Hypothalamus (tissue), 51 donors: ENCODE measurements at places on chromosomes 3 and 15.

DNA sequence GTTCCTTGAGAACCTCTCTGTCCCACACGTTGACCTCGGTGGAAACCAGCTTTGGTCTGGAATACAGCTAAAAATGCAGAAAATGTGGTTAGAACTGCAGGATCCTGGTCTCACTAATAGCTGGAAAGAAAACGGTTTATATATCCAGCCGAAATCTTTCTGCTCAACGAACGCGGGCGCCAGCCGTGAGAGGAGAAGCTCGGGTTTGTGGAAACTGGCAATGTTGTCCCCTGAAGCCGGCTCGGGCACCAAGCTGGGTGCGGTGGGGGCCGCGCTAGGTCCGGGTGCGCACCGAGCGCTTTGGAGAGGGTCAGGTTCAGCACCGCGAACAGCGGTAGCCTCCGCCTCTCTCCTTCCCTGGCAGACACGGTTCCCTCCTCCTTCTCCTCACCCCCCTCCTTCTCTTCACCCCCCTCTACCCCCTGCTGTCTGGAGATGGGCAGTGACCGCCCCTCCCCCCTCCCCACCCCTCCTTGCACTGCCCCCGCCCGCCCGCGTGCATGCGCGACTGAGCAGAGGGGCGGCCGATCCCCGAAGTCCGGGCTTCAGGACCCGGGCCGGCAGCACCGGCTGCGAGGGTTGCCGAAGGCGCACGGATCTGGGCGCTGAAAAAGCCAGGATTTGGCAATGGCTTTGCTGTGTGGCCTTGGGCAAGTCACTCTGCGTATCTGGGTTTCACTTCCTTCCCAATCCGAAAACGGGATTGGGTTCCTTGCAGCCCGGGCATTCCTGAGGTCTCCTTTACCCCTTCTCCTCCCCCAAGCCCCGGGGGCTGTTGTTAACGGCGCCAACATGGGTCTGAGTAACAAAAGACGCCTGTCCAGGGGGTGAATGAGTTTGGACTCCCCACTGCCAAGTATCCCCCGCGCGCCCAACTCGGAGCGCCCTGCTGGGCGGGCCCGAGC is at the start of gene SKOR1:
Gene SKOR1 (plus strand): TSS at position 534 of the 905 bp plus-strand sequence. CDS start 94 bp downstream, at position 628.
- DNase-seq, result no peak

- DNase-seq, result no peak
Observed at GRCh38 chr15:64693134-64693533, 82.3 kb downstream of the RBPMS2 start.

- no peak for DNase-seq
Observed at GRCh38 chr3:107904536-107905066, 186.2 kb downstream of the CD47 start.

- DNase-seq, result no peak
Observed at GRCh38 chr3:123432832-123433523, 15.9 kb downstream of the ADCY5 start.

GRCh38 chr15:97410897-97411575 is 549.5 kb upstream of the ARRDC4 start:
- no peak for DNase-seq

DNA sequence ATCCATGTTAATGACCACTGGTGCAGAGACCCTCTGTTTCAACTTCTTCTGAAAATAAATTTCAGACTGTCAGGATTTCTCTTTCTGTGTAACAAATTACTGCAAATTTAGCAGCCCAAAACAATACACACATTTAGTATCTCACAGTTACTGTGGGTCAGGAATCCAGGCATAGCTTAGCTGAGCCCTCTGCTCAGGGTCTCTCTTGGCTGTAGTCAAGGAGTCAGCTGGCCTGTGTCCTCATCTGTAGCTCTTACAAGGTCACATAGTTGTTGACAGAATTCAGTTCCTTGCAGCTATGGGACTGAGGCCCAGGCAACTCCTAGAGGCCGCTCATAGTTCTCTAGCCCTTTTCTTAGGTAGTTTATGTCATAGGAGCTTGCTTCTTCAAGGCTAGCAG is 51.9 kb downstream of the NKIRAS1 start:
- no peak for DNase-seq

- DNase-seq, result no peak
Observed at GRCh38 chr15:73593304-73594074, 39.7 kb downstream of the NPTN start.

DNA sequence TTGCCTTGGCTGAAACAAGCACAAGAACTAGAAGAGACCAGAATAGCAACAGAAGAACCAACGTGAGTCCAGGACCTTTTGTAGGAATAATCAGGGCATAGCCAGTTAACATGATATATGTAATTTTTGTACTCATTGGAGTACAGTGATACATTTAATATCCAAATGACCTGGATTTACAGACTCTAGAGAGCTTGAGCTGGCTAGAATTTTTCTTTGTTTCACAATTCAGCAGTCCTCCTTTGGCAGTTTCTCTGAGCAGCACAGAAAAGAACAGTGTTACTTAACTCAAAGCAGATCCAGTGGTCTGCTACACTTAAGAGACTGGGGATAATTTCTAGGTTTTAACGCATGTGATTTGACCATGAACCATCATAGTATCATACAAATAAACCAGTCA is 245.7 kb downstream of the ADAMTSL3 start:
- no peak for DNase-seq

- DNase-seq, result no peak
Observed at GRCh38 chr3:74623261-74623836, 8.9 kb upstream of the CNTN3 start.

DNA sequence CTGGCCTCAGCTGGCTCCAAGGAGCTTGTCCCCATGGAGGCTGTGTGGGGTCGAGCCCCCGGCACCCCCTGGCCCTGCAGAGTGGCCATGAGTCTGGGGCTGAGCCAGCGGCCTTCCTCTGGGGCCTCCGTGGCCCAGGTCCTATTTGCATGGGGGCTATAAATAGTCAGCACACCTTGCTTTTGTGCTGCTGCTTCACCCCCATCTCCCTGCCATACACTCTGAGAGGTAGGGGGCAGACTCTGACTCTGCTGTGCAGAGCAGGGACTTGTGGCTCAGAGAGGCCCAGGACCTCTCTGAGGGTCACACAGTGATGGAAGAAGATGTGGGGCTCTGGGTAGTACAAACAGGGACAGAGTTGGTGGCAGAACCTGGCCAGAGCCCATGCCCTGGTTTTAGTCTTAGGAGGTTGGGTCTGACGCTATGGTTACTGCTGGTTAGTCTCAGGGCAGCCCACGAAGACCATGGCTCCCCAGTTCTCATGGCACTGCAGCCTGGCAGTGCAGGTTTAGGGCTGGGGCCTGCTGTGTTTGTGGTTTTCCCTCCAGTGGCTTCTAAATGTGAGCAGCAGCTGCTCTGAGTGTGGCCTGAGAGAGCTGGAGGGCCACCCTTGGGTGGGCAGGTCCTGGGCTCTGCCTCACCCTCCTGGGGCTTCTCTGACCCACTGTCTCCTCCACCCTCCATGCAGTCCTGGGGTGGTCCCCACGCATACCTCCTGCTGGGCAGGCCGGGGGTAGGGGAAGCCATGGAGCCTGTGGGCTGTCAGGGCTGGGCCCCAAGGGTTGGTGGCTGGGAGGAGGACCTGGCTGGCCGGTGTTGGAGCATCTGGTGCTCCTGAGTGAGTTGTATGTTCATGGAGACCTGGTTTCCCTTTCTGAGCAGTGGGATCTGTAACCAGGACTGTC is 13.6 kb downstream of the PRKCD start:
- no peak for DNase-seq

DNA sequence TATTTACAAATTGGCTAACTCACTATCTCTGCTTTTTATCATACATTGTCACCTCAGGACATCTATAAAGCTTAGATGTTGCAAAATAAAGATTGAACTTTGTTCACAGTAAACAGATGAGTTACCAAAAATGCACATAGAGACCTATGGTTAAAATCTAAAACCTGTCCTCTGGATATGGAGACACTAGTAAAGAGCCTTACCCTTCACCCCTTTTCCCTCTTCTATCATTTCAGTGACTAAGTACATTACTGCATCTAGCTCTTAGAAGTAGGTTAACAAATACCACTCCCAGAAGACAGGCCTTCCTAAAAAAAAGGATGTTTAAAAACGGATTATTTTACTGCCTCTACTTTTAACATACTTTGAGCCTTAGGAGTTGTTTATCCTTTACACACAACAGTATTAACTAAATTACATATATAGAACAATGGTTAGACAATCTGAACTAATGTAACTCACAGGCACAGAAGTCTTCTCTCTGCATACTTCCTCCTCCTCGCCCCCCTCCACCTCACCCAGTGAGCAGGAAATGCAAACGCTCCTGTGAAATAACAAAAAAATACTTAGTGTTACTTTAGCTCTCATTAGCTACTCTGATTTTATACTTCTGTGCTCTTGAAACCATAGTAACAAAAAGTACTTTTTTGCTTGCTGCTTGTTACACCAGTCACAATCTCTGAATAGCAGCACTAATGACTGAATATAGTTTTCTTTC is 23.3 kb downstream of the IREB2 start:
- DNase-seq, result no peak

GRCh38 chr3:190840146-190840545 is 22.3 kb downstream of the GMNC start:
- DNase-seq, result no peak

GRCh38 chr3:5401002-5401401 is 213.5 kb downstream of the EDEM1 start:
- DNase-seq, result no peak

DNA sequence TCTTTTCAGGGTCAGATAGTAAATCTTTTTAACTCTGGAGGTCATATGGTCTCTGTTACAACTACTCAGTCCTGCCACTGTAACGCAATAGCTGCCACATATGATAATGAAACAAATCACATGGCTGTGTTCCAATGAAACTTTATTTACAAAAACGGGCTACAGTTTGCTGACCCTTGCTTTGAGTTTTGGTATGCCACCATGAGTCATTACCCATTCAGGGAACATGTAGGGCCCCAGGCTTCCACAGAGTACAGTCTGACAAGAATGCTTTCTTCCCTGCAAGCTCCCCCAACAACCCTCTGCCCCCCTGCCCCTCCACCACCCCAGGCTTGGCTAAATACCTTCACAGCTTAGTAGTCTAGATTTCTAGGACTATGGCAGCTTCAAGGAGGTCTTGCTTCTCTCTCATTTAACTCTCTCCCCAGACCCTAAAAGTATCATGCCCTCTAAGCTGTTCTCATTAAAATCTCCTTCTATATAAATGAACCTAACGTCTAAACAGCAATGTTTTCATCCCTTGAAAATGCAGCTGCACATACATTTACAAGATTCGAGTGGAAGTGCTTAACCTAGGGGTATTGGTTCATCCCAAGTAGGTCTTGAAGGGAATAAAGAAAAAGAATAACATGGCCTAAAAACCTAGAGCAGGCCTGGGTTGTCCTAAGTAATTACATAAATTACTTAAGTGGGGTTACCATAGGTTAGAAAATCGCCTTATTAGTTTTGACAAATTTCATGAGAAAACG is 117.8 kb upstream of the PRICKLE2 start:
- DNase-seq, result no peak

- DNase-seq, result no peak
Observed at GRCh38 chr15:63025460-63025859, 17.1 kb upstream of the TPM1 start.

GRCh38 chr3:49346797-49347251 is 7.0 kb upstream of the USP4 start:
- no peak for DNase-seq

DNA sequence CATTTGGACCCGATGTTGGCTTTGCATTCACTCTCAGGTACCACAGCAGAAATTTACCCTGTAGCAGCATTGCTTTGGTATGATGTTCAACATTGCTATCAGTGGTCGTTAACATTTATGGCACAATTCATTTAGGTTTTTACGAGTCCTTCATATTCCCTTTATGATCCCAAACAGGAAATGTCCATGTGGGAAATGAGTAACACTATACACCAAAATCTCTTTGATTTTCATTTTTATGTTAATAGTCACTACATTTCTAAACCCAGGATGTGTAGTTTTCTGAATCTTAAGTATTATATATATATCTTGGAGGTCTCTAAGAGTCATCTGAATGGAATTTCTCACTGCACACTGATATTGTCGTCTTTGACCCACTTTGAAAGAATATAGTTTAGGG is 78.5 kb upstream of the RBMS3 start:
- no peak for DNase-seq

DNA sequence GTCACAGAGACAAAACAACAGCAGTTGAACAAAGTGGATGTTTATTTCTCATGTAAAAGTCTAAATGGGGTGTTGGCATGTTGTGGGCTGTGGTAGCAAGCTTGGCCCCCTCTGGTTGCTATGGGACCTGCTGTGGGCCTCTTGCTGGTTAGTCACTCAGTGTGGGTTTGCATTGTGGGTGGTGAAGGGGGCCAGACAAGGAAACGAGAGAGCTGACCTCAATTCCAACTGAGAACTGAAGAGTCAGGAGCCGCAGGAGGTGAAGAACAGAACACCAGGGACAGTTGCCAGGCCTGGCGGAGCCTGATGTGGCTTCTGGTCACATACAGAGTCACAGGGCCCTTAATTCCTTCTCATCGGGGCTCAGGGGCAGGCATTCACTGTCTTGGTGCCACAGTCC is 1.9 kb upstream of the ADPGK start:
- DNase-seq, result peak; percentile 24

- DNase-seq, result no peak
Observed at GRCh38 chr3:122793568-122794416, at the start of gene HSPBAP1. TSS of gene HSPBAP1 (minus strand) at chr3:122793831. CDS start at chr3:122793680, 151 bp downstream.

DNA sequence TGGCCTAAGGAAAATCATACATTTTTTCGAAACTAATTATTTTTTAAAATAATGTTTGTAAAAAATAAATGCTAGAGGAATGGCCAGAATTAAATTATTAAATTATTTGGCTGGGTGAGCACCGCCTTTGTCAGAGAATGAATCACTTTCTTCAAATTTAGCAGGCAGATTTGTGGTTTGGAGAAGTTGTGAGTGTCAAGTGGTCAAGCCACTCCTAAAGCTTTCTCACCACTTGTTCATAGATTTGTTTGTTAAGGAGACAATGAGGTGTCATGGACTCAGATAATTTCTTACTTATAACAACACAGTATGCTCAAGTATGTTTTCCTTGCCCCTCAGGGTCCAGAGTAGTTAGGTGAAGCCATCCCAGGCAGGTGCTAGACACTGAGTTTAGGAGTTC is 196.2 kb downstream of the TUSC7 start:
- DNase-seq, result no peak

- no peak for DNase-seq
Observed at GRCh38 chr3:5012367-5012766, 33.1 kb downstream of the BHLHE40 start.

GRCh38 chr3:15616053-15616452 is 14.5 kb downstream of the BTD start:
- DNase-seq, result no peak

DNA sequence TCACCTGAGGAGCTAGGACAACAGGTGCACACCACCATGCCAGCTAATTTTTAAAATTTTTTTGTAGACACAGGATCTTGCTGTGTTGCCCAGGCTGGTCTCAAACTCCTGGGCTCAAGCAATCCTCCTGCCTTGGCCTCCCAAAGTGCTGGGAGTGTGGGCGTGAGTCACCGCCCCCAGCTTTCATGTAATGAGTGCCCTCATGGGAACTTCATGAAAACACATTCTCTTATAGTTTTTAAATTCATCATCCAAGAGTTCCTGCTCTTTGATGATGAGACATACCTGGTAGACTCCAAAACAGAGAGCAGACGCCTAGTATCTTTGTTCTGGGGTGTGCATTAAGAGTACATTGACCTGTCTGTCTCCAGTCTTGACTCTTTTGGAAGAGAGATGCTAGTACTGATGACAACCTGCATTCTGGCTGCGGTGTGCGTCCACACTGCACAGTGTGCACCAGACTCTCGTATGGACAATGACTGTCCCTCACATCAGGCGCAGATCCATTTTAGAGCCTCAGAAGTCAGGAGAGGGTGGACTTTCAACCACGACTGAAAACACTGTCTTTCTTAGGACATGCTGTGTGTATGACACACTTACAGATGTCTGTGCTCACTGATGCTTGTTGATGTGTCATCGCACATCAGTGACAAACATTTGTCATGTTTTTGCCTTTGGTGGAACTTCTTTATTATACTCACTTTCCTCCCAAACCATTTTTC is 2.0 kb downstream of the NRROS start:
- DNase-seq, result no peak

GRCh38 chr3:132784502-132785025 is 62.4 kb upstream of the NPHP3 start:
- DNase-seq, result no peak
